Fibroblast of skin of right quadriceps (primary cell): ENCODE measurements at places on chromosomes 1 and 21.

DNA sequence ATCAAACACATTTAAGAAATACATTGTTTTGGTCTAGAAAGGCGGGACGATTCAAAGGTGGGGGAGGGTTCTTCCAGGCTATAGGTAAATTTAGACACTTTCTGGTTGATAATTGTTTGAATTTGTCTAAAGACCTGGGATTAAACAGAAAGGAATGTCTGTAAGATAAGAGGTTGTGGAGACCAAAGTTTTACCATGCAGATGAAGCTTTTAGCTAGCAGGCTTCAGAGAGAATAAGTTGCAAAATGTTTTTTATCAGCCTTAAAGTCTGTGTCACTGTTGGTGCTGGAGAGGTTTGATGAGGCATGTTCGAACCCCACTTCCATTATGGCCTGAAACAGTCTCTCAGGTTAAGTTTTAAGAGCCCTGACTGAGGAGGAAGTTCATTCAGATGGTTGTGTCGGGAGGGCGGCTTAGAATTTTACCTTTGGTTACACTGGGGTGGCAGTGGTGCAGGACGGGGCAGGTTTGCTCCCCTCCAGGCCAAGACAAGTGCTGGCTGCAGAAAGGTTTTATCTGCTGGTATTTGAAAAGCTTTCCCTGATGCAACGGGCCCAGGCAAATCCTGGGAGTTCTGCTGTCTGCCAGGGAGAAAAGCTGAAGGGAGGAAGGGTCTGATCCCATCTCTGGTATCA, 16.0 kb upstream of the SLC2A5 start:
- no peak for DNase-seq

DNA sequence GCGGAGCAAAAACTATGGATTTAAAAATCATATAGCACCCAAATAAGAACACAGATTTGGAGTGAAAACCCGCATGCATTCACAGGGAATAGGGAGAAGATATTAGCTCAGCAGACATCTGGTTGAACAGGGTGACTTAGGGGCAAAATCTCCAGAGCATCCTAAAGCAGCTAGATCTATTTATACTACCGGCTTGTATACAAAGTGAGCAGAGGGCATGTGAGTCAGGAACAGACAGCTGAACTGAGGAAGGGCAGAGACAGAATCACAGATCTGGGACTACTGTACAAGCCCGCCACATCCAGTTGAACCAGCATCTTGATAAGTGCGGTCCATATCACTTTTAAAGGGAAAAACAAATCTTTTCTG, 35.2 kb upstream of the EXOSC10 start:
- DNase-seq, result no peak

- no peak for DNase-seq
Observed at GRCh38 chr1:107379826-107380225, 239.0 kb downstream of the NTNG1 start.

GRCh38 chr1:113949007-113949406, 19.9 kb downstream of the HIPK1 start:
- DNase-seq, result peak; percentile 14

GRCh38 chr1:203765029-203765837, at the start of gene LAX1:
LAX1 (plus strand) TSS chr1:203765183; CDS start chr1:203765566, 383 bp downstream.
- no peak for DNase-seq

DNA sequence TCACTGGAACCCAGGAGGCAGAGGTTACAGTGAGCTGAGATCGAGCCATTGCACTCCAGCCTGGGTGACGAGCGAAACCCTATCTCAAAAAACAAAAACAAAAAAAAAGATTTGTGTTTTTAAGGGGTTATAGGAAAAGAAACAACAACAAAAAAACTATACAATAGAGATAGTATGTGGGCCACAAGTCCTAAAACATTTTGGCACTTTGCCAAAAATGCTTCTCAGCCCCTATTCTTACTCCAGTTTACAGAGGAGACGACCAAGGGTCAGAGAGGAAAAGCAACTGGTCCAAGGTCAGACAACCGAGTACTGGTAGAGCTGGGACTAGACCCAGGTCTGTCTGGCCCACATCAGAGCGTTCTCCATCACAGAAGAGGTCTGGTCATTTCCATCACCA, 3.0 kb downstream of the FBXO44 start:
- DNase-seq, result no peak

- peak; percentile 91 for DNase-seq
Observed at GRCh38 chr1:55965981-55966461, 613.3 kb downstream of the PLPP3 start.

DNA sequence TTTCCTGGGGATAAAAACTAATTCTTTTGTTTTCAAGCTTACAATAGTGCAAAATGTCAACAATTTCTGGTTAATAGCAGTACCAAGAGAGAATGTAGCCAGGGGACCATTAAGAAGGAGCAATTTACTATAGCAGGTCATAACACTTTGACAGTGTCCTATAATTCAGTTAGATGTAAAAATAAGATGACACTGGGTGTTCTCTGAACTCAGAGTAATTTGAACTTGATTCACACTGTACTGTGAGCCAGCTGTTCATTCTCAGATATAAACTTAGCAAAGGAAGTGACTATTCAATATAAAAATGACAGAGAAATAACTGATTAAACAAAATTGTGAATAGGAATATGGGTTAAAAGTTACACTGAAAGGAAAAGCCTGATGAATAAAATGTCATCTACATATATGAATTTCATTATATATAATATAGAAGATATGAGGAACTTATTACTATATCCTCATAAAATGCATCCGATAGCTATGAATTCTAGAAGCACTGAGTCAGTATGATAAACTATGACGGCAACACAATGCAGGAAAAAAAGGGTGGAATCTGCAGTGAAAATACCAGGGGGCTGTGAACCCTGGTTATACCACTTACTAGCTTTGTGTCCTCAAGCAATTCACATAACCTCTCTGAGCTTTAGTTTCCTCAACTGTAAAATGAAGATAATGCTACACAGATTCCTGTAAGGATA, 135.9 kb downstream of the ACBD6 start:
- peak; percentile 10 for DNase-seq

DNA sequence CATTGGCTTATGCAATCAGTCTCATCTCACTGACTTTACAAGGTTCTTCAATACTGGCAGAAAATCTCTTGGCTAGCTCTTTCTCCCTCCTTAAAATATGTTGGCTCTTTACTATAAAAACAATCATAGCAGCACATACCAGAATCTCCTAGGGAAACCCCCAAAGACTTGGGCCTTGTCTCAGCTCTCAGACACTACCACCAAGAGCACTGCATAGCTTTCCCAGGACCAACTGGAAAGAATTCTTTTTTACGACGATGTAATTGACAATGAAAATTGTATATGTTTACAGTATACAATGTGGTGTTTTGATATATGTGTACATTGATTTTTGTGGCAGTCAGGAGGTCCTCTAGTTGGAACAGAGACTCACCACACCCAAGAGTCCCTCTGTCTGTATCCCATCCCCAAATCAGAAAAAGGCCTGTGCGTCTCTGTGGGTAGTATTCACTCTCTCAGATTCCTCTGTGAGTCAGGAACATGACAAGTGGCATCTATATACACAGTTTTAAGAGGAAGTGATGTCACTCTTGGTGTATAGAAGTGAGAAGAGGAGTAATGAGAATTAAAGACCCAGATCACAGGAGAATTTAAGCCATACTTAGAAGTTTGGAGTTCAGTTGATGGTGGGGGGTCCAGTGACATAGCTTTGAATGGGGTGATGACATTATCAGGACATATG, 21.1 kb downstream of the SMAP2 start:
- DNase-seq, result peak; percentile 57

- DNase-seq, result peak; percentile 68
Observed at GRCh38 chr1:59434336-59434735, 137.4 kb downstream of the FGGY start.

DNA sequence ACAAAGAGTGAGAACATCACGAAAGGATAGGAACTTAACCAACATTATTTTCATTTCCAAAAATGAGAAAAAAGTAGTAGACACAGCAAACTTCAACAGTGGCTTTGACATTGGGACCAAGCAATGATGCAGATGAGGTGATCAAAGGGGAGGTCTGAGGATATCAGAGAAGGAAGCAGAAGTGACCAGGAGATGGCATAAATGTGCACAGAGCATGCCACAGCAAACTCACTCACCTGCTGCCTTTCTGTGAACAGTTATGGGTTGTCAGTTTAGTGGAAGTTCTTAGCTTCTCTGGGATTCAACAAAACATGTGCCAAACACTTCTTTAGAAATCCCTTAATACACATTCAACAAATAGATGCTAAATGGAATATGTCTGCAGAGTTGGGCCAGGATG, 290.1 kb downstream of the PLPP3 start:
- no peak for DNase-seq

- DNase-seq, result no peak
Observed at GRCh38 chr1:6891781-6892579, 106.7 kb downstream of the CAMTA1 start.

- no peak for DNase-seq
Observed at GRCh38 chr1:72399807-72400206, 117.5 kb upstream of the NEGR1 start.

DNA sequence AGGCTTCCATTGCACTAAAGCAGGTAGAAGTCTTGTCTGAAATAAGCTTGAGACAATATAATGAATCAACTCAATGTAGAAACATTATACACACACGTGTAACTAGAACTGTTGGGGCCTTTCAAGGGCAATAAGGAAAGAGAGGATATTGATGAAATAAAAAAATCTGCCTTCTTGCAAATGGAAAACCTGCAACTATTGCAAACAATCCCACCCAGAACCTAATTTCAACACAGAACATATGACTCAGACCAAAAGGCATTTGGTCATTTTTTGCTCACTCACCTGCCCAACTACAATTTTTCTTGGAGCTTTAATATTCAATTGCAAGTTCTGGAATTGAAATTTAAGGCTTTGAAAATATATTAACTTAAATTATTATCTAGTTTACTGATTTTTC, 900.1 kb downstream of the TTLL7 start:
- no peak for DNase-seq

GRCh38 chr1:90384193-90384592, 332.9 kb downstream of the BARHL2 start:
- no peak for DNase-seq

DNA sequence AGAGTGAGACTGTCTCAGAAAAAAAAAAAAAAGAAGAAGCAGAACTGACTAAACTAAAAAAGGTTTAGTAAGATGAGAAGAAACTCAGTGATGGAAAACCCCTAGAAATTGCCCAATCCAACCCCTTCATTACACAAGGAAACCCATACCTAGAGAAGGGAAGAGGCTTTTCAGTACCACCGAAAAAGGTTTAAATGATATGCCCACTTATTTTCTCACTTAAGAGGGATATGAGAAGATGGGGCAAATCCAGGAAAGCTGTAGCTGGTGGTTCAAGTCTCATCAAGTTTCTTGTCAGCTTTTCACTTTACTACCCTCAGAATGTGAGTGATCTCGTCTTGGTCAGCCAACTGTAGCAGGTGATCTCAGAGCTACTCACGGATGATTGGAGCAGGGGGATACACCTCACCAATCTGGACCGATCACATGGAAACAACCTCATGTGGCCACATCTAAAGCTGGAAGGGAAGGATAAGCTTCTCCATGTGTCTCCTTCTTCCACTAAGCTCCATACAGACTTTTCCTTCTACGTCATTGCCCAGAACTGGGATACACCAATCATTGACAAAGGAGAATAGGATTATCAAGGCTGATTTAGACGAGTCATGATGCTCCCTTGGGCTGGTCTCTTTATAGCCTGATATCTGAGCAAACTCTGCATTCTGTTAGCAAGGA, 126.7 kb upstream of the POU3F1 start:
- no peak for DNase-seq

- no peak for DNase-seq
Observed at GRCh38 chr1:110220324-110220723, 10.2 kb downstream of the KCNC4 start.

GRCh38 chr21:45533846-45534635, 8.2 kb downstream of the SLC19A1 start:
- DNase-seq, result no peak

DNA sequence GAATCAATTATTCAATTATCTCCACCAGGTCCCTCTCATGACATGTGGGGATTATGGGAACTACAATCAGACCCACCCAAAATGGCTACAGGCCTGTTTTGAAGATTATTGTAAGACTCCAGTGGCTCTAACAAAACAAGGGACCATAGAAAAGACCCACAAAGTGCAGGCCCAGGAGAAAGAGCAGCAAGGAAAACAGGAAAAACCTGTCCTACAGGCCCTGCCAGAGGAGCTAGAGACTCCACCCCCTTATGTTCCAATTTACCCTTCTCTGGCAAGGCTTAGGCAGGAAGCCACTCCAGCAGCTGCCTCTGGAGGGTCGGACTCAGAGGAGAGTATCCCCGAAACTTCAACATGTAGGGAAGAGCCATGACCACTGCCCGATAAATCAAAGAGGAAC, 96.5 kb downstream of the LIPI start:
- DNase-seq, result no peak

- DNase-seq, result no peak
Observed at GRCh38 chr1:29358183-29358582, 121.9 kb downstream of the PTPRU start.

DNA sequence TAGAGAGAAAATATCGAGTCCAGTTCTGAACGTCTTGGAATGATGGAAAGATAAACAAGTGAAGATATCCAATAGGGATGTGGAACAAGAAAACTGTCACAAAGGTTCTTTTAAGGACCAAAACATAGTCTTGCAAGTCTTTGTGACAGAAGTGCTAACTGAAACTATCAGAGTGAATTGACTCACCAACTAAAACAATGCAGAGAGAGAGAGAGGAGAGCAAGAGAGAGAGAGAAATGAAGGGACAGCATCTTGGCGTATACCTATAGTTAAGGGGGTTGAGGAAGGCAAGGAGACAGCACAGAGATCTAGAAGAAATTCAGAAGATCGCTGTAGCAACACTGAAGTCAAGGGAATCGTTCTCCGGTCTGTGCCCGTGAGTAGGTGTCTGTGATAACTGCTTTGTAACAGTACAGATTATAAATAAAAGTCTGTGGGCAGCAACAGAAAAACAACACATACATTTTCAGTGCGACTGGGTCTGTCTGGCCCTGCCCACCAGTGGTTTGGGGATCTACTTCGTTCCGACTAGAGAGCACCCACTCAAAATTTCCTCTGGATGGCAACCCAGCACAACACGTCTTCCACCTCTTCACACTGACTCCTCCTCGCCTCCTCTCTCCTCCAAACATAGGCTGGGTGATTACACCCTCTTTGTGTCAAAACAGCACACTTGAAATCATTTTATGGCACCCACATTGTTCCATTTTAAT, 4.8 kb upstream of the COA6 start:
- DNase-seq, result no peak

DNA sequence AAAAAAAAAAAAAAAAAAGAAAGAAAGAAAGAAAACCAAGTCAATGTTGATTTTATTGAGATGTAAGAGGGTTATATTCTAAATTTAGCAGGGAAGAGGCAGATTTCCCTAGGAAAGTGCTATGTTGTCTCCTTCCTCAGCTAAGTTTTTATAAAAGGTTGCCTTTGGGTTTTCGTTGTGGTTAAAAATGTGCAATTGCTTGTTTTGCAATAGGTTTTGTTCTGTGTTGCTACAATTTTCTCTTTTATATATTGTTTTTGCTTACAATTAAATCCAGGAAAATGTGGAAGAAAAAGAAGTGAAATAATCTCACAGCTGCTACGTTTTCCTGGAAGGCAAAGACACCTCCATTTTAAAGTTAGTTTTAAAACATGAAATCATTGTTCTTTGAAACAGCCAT, 136.7 kb upstream of the C1orf105 start:
- DNase-seq, result no peak

GRCh38 chr1:55304229-55304740, 89.1 kb upstream of the USP24 start:
- no peak for DNase-seq

GRCh38 chr1:8510041-8510823, 192.3 kb downstream of the SLC45A1 start:
- peak; percentile 85 for DNase-seq

GRCh38 chr1:8351693-8352470, 34.0 kb downstream of the SLC45A1 start:
- DNase-seq, result no peak
